ENCODE measurements at places on chromosomes 3 and 15.

DNA sequence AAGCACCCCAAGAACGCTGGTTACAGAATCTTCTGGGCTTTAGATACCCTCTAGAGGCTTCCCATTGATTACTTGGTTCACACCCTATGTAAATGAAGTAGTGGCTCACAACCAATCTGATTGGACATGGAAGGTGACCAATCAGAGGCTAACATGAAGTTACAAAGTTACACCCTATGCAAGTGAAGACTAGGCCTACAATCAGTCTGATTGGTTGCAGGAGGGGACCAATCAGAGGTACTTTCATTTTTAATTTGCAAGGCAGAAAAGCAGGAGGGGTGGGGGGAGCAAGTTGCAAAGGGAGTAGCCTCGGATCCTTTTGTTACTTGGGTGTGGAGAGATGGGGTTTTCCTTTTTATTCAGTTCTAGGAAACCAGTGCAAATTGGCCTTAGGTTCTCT is 11.1 kb upstream of the RTP2 start:
- peak; percentile 40 for ATAC-seq

DNA sequence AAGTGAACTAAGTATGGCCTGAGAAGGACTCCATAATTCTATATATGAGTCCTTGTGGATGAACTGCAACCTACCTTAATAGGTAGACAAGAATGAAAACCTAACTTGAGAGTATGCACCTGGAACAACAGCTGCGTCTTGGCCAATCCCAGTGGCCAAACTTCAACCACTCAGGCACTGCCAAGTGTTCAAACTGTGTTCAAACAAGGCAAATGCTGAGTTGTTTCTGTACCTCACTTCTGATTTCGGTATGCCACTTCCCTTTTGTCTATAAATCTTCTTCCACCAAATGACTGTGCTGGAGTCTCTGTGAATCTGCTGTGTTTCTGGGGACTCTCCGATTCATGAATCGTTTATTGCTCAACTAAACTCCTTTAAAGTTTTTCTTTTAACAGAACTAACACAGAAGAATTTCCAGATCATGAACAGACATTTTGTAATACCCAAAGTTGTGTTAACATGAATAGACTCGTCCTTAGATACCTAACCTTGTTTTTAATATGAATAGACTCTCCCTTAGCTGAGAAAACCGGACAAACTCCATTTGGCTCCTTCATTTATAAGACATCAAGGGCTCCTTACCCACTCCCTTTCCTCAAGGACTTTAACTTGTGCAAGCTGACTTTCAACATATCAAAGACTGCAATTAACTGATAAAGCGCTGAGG is 4.1 kb downstream of the ZNF717 start:
- no peak for ATAC-seq

- ATAC-seq = peak; percentile 73
These were observed 38.0 kb upstream of the CMTM8 start for GRCh38 chr3:32200490-32200889.

GRCh38 chr3:188323067-188323842 is 169.3 kb downstream of the LPP start:
- no peak for ATAC-seq
